ENCODE measurements at places on chromosomes 4 and X. TPM values are rescaled to one million over a fixed set of nuclear protein-coding genes. Genes with fewer than 3 reads are reported as not detected.

Gene NEUROG2
- not detected for total RNA-seq

Gene SMC1A
- total RNA-seq, result 25.6 TPM

Gene FOXR2
- not detected for total RNA-seq

Gene FAM53A
- 1.2 TPM for total RNA-seq

Gene TSPAN6
- total RNA-seq, result 13.3 TPM

Gene VGLL1
- not detected for total RNA-seq

Gene AIMP1
- 25.0 TPM for total RNA-seq

Gene FAAH2
- 19.6 TPM for total RNA-seq

Gene RENBP
- 0.76 TPM for total RNA-seq

Gene SPANXA1
- not detected for total RNA-seq

Gene AMMECR1
- total RNA-seq, result 8.1 TPM

GRCh38 chr4:25022766-25023165 lies 8.0 kb downstream of the LGI2 start:
- DNase-seq, result no peak

- no peak for DNase-seq
These were observed 727.9 kb upstream of the DIAPH2 start for GRCh38 chrX:95956745-95957144.

DNA sequence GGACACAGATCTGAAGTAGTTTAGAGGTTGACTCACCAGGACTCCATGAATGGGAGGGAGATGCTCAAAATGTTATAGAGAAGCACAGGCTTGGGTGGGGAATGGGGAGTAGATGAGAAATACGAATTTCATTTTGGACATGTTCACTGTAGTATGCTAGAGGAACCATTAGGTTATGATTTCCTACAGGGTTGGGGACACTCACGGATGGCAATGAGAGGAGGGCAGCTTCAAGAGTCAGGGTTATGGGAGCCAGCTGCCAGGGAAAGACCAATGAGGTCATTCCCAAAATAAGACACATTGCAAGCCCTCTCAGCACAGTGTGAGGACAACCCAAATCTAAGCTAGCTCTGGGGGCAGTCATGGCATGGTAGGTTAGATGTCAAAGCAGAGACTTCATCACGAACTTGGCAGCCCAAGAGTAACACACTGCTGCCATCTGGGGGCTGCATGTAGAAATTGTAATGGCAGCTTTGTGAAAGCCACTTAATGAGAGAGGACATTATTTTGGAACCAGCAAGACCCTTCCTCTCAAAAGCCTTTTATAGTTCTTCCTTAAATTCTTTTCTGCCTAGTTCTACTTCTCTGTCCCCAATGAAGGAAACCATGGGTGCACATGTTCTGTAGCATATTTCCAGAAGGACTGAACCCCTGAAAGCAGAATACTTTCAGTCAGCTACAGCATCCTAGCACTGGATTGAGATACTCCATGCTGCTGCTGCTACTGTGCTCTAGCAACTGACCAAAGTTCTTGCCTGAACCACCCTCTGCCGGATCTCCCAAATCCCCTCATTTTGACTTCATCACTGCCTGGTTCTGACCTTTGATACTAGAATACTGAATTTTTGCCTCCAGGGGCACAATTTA lies 16.2 kb upstream of the ZCCHC12 start:
- peak; percentile 16 for DNase-seq

DNA sequence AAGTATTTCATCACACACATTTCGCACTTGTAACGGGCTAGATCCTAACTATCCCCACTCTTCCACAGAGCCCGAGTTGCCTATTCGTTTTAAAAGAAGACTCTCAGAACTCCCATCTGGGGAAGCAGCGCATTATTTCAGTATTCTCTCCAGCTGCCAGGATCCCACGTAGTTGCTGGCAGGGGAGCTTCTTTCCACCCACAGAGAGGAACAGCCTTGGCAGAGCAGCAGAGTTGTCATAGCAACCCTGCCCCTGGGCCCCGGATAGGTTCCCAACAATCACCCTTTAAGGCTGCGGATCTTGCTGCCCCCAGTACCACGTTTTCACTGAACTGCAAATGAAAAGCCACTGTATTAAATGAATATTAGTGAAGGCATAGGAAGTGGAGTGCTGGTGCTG lies 106.7 kb downstream of the GPM6A start:
- no peak for DNase-seq

DNA sequence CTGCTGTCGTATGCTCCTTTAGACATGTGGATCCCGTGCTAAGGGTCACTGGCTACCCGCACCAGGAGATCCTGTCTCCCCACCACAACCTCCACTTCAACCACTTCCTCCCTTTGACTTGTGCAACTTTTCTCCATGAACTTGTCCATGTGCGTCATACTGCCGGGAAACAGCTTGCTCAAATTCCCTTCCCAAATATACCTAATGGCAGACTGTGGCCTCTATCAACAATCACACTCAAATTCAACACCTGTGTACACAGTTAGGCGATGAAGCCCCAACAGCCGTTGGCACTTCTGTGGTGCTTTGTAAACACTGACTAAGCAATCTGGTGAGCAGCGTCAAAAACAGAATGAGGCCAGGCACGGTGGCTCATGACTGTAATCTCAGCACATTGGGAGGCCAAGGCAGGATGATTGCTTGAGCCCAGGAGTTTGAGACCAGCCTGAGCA lies 49.5 kb downstream of the CD99L2 start:
- no peak for DNase-seq

GRCh38 chr4:172152284-172152683 lies 339.1 kb downstream of the GALNTL6 start:
- no peak for DNase-seq

GRCh38 chrX:136525738-136526606 lies 6.0 kb upstream of the VGLL1 start:
- DNase-seq, result no peak

DNA sequence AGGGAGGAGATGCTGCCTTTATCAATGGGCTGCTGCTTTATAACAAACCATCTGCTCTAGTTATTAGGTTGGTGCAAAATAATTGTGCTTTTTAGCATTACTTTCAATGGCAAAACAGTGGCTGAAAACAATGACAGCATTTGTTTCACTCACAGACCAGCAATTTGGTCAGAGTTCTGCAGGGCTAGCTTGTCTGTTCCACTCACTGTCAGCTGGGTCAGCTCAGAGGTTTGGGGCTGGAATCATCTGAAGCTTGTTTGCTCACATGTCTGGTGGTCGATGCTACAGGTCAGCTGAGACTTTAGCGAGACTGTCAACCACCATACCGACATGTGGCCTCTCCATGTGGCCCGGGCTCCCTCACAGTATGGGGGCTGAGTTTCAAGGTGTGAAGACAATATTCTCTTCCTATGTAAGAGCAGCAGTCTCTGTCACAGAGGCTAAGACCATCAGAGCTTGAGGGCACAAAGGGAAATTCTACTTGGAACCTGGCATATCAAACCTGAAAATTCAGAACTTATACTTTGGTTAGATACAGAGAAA lies 81.3 kb upstream of the LIMCH1 start:
- DNase-seq, result no peak

- no peak for DNase-seq
These were observed 139.9 kb downstream of the FRYL start for GRCh38 chr4:48640225-48640624.

DNA sequence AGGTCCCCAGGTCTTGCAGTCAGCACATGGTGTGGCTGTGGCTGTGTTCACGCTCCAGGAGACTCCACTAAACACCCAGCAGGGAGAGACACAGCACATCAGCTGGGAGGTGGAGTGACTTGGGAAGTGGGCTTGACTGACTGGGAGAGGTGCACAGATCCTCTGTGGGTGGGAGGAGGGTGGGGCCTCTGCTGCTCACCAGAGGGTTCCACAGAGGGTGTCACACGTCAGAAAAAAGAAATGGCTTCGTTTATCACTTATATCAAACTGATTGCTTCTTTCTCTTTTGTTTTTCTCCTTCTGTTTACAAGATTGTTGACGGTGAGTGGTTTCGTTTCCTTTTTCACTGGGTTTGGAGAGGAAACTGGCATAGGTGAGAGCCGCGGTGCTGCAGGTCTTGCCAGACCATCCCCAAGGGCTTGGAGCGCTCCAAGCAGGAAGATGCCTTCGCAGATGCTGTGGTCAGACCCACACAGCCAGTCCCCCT lies 24.8 kb upstream of the FAM193A start:
- DNase-seq, result no peak

GRCh38 chrX:88886908-88887307 lies 139.9 kb downstream of the CPXCR1 start:
- no peak for DNase-seq

- no peak for DNase-seq
These were observed 249.7 kb upstream of the TTC29 start for GRCh38 chr4:147195386-147195785.

DNA sequence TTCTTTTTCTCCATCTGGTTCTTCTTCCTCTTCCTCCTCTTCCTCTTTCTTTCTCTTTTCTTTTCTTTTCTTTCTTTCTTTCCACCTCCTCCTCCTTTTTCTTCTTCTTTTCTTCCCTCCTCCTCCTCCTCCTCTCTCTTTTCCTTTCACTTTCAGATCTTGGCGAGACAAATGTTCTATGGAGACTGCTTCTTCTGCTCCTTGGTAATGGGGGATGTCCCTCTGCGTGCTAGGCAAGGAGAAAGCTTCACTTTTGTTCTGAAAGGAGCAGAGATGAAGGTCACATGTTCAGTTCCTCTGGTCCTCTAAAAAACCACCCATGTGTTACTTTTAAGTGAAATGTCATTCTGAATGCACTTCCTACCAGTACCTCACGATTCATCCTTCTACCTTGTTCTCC lies 33.2 kb downstream of the NBDY start:
- DNase-seq, result no peak

DNA sequence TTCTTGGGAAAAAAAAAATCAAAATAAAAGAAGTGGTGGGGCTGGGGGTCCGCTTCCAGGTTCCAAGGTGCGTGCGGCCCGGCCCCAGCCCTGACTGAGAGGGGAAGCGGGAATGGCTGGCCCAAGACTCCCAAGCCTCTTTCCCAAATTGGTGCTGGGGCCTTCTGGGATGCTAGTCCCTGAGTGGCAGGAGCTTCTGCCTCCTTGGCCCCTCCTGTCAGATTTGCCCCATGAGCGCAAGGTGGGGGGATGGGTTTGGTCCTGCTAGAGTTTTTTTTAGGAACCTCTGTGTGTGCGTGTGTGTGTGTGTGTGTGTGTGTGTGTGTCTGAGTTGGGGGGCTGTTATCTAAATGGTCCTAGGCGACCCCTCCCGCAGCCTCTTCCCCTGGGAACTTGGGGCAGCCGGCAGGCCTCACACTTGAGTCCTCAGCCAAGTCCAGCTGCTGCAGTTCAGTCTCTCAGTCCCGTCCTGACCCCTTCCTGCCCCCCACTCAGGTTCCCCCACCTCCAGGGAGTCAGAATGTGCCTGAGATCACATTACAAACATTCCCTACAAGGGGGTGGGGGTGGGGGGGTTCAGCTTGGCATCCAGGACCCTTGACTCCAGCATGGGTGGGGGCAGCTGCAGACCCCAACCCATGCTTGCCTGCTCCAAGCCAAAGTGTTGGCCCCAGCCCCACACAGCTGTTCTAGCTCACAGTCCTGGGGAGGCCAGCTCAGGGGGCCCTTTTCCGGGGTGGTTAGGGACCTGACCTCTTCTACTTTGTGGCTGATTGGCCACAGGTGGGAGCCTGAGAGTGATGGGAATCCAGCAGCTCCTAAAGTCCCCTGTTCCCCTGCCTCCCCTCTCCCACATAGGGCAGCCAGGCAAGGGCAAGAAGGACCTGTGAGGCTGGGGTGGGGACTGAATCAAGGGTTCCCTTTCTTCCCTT lies 4.0 kb downstream of the EFNB1 start:
- DNase-seq, result peak; percentile 79

DNA sequence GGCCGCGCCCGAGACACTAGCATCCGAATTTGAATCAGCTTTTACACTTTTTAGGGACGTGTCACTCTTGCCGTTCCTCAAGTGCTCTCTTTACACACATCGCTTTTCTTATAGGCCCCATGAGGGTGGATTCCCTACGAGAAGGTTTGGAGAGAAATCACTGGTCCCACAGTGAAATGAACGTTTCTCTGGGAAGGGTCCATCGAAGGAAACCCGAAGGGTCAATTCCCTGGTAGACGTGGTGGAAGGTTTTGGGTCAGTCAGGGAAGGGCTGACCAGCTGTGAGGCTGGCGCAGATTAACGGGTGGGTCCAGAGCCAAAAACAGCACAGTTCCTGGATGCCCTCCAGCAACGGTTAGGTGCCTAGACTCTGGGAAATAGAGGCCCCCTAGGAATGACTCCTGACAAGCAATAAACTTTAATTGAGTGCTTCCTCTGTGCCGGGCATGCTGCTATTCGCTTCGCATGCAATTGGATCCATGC lies 35.9 kb downstream of the ETDC start:
- DNase-seq, result peak; percentile 19

DNA sequence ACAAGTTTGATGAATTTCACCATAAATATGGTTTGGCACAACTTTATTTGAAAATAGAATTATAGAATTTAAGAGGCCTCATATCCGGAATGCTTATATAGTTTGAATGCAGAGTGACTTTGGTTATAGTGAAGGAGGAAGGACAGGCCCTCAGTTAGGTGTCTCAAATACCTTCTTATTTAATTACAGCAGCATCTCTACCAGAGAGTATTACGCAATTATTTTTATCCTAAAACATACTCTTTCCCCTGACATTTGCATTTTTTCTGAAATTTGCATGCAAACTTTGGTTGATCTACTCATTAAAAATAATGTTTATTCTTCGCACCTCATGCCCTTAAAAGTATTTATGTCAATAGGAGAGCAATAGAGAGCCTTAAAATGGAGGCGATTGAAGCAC lies 305.4 kb downstream of the PACRGL start:
- no peak for DNase-seq

DNA sequence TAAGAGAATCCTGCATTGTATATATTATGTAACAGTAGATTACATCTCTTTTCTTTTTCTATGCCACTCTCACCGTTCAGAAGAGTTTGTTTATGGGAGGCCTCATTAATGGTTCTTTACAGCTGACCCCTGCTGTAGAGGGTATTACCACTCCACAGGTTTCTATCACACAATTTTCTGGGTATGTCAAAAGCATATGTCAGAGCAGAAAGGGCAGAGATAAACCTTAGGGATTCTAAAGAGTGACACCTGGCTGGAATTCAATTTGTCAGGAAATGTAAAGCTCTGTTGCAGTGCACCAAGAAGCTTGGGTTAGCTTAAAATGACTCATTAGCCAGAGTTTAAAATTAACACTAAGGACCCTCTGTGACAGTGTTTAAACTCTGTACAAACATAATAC lies 658.7 kb downstream of the PCDH18 start:
- no peak for DNase-seq

- DNase-seq, result no peak
These were observed 38.3 kb downstream of the AFAP1 start for GRCh38 chr4:7901311-7901885.

- DNase-seq, result no peak
These were observed 35.8 kb upstream of the LEF1 start for GRCh38 chr4:108204518-108204917.
